ENCODE measurements at places on chromosomes 13 and 19.

- no peak for DNase-seq
Observed at GRCh38 chr13:72788831-72789230, 6.9 kb downstream of the PIBF1 start.

- DNase-seq: no peak
Observed at GRCh38 chr13:104816726-104817125, 1718.7 kb downstream of the EFNB2 start.

DNA sequence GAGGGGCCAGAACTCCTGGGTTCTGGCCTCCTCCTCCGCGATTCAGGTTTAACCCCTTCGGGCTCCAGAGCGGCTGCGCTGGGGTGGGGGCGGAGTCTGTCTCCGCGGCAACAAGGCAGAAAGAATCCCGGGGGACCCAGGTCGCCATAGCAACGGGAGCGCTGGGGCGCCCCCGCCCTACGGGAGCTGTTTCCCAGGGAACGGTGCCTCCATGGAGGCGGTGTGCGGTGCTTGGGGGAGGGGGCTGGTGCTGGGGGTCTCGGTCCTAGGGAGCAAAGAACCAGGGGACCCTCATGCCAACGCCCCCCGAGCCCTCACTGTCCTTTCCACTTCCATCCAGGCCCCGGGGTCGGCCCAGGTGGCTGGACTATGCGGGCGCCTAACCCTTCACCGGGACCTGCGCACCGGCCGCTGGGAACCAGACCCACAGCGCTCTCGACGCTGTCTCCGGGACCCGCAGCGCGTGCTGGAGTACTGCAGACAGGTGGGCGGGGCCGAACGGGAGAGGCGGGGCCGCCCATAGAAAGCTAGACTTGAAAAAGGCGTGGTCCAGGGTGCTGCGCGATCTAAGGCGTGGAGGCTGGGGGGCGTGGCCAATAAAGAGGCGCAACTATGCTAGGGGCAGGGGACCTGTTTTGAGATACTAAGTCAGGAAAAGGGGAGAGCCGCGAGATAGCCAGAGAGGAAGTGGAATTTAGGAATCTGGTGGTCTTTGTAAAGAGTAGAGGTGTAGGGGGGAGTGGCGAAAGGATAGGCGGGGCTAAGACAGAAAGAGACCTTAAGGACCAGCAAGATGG lies 1.2 kb downstream of the APLP1 start:
- DNase-seq: peak; percentile 76

DNA sequence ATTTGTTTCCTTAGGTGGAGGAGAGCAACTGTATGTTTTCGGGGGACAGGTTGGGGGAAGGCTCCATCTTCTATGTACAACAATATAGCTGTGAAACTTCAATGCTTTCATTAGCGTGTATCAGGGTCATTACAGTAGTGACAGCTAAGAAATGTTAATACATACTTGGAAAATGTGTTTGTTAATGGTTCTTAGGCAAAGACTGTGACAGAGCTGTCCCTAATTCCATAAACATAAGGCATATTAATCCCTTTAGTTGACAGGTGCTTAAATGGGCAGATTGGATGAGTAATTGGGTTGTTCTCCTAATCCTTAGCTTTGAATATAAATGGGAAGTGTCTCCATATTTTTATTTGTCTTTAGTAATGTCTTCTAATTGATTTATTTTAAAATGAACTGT lies 313.7 kb downstream of the HS6ST3 start:
- no peak for DNase-seq

DNA sequence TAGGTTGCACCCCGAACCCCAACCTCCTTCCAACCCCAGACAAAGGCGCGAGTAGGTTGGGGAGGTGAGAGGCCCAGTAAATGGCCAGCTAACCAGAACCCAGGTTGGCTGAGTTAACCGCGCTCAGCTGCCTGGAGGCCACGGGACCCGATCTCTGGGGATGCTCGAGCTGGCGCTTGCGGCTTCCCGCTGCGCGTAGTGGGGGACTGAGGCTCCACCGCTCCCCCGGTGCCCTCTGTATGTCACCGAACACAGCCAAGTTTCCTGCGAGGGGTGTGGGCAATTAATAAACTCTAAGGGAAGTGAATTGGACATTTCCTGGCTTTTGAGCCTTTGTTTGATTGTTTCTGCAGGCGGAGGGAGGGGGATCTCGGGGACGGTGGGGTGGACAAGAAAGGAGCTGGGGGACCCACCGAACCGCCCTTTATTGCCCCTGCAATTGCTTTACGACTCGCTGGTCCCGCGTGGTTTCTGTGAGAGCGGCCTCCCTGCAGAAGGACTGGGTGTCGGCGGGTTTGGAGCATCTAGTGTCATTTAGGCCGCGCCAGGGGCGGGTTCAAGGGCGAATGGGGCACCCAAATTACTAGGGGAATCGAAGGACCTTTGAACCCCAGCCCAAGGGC lies 3.5 kb upstream of the ZIC5 start:
- no peak for DNase-seq

DNA sequence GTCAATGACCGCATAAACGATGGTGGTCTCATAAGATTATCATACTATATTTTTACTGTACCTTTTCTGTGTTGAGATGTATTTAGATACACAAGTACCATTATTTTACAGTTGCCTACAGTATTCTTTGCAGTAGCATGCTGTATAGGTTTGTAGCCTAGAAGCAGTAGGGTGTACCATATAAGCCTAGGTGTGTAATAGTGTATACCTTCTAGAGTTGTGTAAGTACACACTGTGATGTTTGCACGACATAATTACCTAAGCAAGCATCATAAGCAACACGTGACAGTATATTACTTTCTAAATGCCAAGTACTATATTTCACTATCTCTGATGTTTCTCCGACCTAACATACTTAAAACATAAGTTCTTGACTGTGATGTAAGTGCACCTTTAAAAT lies 2.7 kb downstream of the LPAR6 start:
- DNase-seq: no peak

DNA sequence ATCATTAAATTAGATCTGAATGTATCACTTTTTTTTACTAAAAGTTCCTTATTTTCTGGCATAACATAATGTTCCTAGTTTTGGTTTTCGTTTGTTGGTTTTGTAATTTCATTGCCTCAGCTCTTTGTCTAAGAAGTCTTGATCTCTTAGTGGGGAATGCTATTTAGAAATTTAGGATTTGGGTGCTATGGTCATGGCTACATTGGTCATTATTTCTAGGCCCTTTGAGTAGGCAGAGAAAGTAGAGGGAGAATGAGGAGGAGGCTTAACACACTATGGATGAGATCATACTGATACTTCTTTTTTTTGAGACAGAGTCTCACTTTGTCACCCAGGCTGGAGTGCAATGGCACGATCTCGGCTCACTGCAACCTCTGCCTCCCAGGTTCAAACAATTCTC lies 41.8 kb downstream of the PIBF1 start:
- DNase-seq: no peak

DNA sequence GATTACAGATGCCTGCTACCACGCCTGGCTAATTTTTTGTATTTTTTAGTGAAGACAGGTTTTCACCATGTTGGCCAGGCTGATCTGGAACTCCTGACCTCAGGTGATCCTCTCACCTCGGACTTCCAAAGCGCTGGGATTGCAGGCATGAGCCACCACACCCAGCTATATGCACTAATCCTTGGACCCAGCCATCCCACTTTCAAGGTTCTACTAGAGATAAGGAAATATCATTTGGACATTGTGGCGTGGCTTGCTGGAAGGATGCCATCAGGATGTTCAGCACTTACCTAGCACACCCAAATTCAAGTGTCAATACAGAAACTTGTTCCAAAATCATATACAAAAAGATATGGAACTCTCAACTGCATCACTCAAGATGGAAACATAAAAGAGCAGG lies 136.4 kb downstream of the ABCC4 start:
- no peak for DNase-seq

- no peak for DNase-seq
Observed at GRCh38 chr13:43307221-43307920, 284.0 kb downstream of the DNAJC15 start.

DNA sequence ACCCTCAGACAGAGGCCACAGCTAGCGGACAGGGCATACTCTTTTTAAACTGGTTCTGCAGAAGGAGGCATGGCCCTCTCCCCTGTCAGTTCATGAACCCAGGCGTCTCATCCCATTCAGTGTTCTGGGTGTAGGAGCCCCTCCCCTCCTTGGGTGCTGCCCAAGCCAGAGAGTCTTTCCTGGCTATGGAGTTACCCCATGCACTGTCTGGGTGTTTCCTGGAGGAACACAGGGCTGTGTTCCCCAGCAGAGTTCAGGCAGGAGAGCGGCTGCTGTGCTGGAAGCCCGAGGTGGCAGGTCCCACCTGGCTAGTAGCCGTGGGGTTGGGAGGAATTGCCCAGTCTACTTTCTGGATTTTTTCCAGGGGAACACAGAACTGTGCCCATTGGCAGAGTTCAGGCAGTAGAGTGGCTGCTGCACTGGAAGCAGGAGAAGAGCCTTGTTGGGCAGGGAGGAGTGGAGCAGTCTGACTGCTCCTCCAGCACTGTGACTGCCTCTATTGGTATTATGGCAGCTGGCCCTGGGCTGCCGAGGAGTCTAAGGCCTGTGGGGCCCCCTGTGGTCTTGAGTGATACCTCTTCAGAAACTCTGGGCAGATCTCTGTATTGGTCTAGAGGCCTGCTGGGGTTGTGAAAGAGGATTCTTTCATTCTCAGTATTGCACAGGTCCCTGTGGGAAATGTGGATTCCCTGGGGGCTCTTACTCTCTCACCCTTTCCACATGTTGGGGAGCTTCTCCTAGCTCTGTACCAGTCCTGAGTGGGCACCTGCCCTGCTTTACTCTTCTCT lies 168.3 kb downstream of the PCDH20 start:
- DNase-seq: no peak

DNA sequence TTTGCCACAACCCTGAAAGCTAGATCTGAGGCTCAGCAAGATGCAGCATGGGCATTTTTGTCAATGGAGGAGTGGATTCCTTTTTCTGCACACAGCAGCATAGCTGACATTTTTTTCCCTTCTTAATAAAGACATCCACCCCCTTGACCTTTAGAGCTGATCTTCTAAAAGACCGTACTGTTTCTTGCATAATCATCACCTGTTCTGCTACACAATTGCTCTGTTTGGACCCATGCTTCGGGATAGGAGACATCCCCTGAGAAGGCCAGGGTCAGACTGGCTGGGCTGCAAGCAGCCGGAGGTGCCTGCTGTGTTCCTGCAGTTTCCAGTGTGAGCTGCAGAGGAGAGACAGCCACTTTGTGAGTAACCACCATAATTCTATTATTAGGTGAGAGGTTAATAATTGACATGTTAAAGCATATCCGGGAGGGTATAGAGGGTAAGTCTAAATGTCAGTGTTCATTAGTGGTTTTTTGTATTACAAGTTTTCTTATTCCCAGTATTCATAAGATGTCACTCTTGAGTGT lies 108.5 kb upstream of the C1QTNF9B start:
- DNase-seq: no peak

- no peak for DNase-seq
Observed at GRCh38 chr19:18392417-18392816, 5.0 kb downstream of the LRRC25 start.

GRCh38 chr13:75760131-75761021 lies 124.2 kb downstream of the LMO7 start:
- peak; percentile 33 for DNase-seq

DNA sequence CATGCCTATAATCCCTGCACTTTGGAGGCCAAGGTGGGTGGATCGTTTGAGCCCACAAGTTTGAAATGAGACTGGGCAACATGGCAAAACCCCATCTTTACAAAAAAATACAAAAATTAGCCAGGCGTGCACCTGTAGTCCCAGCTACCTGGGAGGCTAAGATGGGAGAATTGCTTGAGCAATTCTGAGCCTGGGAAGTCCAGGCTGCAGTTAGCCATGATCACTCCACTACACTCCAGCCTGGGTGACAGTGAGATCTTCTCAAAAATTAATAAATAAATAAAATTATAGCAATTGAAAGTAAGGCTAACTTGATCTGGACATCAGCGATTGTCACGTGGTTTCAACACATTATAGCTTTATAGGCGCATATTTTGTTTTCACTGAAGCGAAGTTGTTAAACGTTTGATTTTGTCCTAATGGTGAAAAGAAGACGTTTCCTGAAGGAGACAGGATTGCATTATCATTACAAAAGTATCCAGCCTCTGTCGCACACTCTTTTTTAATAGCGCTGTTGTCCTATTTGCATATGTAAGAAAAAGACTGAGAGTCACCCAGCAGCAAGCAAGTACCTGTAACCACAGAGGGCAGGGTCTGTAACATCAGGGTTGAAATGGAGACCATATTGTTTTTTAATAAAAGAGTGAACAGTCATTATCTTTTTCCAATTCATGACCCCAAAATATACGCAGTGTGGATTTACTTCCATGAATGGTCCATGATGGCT lies 335.7 kb downstream of the DCT start:
- no peak for DNase-seq

GRCh38 chr19:39319892-39320248 lies 793 bp downstream of the LRFN1 start:
- DNase-seq: no peak

All from CD4-positive, alpha-beta T cell treated with Interleukin-2 at 100 ng/mL for 4 hours (primary cell).